ENCODE measurements at places on chromosomes 12 and 14.

- DNase-seq: no peak
Observed at GRCh38 chr12:30100741-30101140, 317.0 kb upstream of the TMTC1 start.

DNA sequence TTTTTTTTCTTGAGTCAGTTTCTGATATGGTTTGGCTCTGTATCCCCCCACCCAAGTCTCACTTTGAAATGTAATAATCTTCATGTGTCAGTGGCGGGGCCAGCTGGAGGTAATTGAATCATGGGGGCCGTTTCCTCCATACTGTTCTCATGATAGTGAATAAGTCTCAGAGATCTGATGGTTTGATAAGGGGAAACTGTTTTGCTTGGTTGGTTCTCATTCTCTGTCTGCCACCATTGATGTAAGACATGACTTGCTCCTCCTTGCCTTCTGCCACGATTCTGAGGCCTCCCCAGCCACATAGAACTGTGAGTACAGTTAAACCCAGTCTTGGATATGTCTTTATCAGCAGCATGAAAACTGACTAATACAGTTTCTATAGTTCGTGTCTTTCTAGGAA lies 42.9 kb downstream of the WNK1 start:
- DNase-seq: no peak

DNA sequence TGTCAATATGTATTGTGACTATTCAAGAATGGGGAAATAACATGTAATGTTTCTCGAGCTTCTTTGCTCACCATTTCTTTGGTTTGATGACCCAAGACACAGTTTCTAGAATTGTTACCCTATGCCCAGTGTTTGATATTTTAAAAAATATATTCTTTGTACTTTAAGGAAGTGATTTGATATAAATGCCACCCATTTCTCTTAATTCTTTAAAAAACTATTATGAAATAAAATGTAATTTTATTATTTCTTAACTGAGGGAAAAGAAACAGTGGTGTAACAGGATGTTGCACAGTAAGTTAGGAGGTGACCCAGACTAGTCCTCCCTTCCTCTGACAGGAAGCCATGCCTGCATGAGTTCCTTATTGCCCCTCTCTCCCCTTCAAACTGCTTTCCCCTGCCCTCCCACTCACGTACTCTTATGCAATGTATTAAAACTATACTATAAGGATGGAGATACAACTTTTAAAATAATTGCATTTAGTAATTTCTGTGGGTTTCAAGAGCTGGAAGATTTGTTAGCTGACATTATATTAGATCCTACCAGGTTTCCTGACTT lies 279.4 kb downstream of the TMTC2 start:
- DNase-seq: no peak

DNA sequence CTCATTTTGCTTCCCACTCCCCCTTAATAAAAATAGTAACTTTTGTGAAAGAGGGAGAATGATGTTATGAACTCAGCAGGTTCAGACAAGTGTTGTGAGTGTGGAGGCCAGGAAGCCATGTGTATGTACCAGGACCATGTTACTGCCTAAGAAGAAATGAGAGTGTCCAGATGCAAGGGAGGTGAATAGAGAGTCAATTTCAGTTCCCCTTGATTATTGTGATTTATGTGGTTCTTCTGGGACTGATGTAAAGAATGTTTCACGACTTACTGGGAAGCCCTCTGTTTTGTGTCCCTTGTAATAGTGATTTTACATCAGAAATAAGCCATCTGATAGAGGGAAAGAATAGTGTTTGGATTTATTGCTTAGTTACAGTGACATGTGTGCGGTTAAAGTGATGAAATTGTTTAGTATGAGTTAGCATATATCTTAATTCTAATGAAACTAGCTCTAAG lies 32.5 kb downstream of the FBXO34 start:
- no peak for DNase-seq

- DNase-seq: no peak
Observed at GRCh38 chr14:80602946-80603345, 338.6 kb downstream of the CEP128 start.

GRCh38 chr12:98296462-98297079 lies 218.8 kb upstream of the TMPO start:
- DNase-seq: no peak

- DNase-seq: no peak
Observed at GRCh38 chr12:90064852-90065801, 356.5 kb upstream of the ATP2B1 start.

GRCh38 chr14:46581036-46581671 lies 70.4 kb downstream of the RPL10L start:
- DNase-seq: peak; percentile 17

DNA sequence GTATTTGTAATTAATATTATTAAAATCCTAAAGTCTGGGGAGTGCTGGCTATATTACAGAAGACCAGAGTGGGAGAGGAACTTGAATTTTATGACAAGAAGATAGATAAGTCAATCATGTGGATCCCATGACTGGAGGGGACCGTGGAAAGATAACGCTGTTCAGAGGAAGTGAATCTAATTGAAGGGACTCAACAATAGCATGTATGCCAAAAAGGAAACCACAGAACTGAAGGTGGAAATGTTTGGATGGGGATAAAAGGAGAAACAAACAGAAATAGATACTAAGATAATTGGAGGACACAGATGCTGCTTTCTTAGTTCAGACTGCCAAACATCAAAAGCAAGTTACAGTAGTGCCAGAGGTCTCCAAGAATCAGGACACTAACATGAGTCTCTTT lies 21.1 kb downstream of the OR6J1 start:
- no peak for DNase-seq

GRCh38 chr14:96626121-96626768 lies 124.1 kb downstream of the PAPOLA start:
- no peak for DNase-seq

DNA sequence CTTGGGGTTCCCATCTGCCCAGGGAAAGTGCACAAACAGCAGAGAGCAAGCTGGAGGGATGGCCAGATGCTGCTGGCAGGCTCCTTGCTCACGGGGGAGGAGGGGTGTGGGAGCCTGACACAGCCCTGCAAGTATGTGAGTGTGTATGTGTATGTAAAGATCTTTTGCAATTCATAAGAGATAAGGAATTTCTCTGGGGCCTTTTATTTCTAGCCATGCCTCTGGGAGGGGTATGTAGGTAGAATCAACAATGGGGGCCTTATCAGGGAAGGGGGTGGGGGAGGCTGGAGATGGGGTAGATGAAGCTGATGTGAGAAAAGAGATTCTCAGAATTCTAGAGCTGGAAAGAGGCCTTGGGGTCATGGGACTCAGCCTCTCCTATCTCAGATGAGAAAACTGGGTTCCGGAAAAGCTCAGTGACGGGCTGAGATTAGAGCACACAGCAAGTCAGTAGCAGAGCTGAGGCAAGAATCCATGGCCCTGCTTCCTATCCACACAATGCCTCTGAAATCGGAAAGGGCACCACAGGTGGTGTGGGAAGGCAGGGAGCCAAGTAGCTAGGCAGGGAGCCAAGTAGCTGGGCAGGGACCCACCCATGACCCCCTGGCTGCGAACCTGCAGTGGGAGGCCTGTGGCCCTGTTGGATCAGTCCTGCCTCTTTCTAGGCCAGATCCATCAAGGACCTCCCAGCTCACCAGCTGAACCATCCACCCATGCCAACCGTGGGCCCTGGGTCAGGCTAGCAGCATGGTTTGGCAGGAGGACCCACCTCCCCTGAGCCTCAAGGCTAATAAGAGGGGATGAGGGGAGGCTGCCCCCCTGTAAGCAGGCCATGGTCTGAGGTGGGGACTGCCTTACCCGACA lies 54.7 kb downstream of the PLEKHG3 start:
- DNase-seq: peak; percentile 94

- no peak for DNase-seq
Observed at GRCh38 chr14:73168274-73168673, 32.0 kb downstream of the PSEN1 start.

GRCh38 chr12:95203487-95204030 lies 13.7 kb downstream of the FGD6 start:
- DNase-seq: no peak
